ENCODE measurements at places on chromosomes 1 and 21. TPM values are rescaled to one million over a fixed set of nuclear protein-coding genes. Genes with fewer than 3 reads are reported as not detected.

DNA sequence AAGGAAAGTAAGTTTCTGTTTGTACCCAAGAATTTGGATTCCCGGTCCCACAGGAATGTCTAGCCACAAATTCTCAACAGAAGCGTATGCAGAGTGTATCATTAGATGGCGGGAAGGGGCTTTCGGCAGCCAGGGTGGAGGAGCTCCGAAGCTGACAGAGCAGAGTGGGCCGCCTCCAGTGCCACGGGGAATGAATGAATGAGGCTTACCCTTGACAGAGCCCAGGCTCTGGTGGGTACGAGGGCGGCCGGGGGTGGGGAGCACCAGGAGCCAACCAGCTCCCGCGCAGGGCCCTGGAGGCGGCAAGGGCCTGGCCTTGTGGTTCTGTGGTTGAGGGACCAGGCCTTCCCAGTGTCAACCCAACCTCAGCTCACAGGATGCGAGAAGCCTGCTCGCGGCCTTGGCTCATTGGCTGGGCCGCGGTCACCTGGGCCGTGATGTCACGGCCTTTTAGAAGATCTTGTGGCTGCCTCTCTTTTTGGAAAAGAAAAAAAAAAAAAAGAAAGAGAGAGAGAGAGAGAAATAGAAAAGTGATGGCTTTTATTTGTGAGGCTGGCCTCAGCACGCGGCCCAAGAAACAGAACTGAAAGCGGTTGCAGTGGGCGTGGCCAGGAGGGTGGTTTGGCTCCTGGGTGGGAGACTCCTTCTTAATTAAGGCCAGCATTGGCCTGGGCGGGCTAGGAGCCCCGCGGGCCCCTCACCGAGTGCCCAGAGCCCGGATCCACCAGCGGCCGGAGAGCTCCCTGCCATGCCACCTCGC is 34.9 kb upstream of the RUNX3 start:
- H3K27ac ChIP-seq: peak overlapping the region; percentile 97
- no peaks in the 10 kb centered on the region for H3K27me3 ChIP-seq
- DNase-seq: peak; percentile 98
- H3K4me1 ChIP-seq: peaks cover 71% of the 10 kb centered on the region
- peaks cover 43% of the 10 kb centered on the region for H3K36me3 ChIP-seq

- no peak overlapping the region for H3K27ac ChIP-seq
- H3K4me3 ChIP-seq: no peak overlapping the region
- H3K4me1 ChIP-seq: peaks cover 7% of the 10 kb centered on the region
- H3K27me3 ChIP-seq: no peaks in the 10 kb centered on the region
Measured at GRCh38 chr1:44235808-44236207, 22.5 kb downstream of the DMAP1 start.

DNA sequence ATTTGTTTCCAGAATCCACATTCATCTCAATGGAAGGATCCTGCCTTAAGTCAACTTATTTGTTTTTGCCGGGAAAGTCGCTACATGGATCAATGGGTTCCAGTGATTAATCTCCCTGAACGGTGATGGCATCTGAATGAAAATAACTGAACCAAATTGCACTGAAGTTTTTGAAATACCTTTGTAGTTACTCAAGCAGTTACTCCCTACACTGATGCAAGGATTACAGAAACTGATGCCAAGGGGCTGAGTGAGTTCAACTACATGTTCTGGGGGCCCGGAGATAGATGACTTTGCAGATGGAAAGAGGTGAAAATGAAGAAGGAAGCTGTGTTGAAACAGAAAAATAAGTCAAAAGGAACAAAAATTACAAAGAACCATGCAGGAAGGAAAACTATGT is 2.6 kb downstream of the GADD45A start:
- no peaks in the 10 kb centered on the region for H3K27me3 ChIP-seq
- peaks cover 36% of the 10 kb centered on the region for H3K4me1 ChIP-seq
- DNase-seq: no peak
- H3K36me3 ChIP-seq: peaks cover 31% of the 10 kb centered on the region
- H3K27ac ChIP-seq: no peak overlapping the region

- H3K27ac ChIP-seq: no peak overlapping the region
- H3K36me3 ChIP-seq: no peaks in the 10 kb centered on the region
Measured at GRCh38 chr21:15308333-15308732, 243.5 kb upstream of the NRIP1 start.

Gene NCMAP
- total RNA-seq: not detected
